ENCODE measurements at places on chromosomes 1 and 21.

GRCh38 chr1:44860331-44860730 is 17.3 kb upstream of the PTCH2 start:
- DNase-seq: no peak

GRCh38 chr1:222546091-222546490 is 1.8 kb downstream of the HHIPL2 start:
- DNase-seq: no peak

DNA sequence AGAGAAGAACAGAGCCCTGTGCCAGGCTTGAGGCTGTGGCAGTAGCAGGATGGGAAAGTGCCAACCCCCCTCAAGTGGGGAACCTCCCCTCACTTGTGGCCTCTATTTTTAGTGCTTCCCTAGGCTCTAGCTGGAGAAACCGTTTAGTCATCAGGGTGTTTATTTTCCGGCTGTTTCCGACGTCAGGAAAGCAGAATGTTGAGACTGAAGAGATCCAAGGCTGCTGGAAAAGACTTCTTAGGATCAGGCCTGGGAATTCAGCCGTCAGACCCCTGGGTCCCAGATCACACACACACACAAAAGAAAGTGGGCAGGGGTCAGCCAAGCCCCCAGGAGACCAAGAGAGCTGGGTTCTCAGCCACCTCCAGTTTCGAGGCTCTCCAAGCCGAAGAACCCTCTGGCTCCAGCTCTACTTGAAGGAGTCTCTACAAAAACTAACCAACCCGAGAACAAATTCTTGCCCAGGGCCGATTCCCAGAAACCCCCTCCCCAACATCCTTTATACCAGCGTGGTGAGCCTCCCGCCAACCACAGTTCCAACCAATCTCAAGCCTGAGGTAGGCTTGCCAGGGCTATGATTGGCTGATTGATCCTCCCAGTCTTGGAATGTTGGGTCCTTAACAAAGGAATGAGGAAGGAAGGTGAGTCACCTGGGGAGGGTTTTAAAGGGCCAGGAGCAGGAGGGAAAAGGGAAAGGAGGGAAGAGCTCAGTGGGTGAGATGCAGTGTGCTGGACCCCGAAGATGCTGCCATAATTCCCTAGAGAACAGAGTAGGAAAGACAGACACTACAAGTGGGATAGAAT is 2.5 kb upstream of the MEF2D start:
- peak; percentile 70 for DNase-seq

GRCh38 chr1:156639601-156640101 is 2.3 kb upstream of the BCAN start:
- DNase-seq: no peak
